ENCODE measurements at places on chromosomes 13 and 19.

DNA sequence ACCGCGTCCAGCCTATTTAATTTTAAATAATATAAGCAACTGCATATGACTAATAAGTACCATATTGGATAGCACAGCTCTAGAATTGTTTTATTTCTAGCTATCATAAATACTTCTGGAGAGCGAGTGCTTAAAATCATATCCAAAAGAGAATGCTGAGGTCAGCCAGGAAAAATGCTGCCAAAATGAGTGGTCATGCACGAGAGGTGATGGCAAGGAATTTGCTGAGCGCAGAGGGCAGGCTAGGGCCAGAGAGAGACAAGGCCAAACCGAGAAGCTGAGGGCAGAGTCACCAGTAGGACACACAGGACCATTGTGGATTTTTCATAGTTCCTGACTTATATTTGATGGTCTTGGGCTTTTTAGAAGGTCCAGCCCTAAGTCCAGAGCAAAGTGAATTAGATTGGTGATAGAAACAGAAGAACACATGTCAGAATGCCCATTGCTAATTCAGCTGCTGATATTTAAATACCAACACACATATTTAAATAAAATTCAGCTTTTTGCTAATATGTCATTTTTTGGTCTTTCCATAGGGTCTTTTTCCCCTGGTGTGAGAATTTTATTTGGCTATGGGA lies 33.6 kb upstream of the UBL3 start:
- no peak for DNase-seq

DNA sequence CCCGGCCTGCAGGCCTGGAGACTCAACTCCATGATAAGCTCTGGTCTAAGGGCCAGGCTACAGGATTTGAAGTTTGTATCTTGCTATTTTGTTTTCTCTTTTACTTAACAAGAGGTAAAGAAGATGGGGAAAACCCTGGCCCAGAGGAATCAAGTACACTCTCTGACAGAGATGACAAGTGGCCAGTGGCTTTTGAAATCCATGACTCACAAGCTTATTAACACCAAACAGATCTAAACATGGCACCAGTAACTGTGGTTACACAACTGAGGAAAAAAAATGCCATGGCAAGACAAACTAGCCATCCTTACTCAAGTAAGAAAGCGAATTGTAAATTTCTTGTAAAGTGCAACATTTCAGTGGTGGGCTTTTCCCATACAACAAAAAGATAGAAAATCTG lies 72.6 kb upstream of the SERTM1 start:
- DNase-seq, result no peak

- DNase-seq, result no peak
These were observed 35.8 kb upstream of the MEDAG start for GRCh38 chr13:30870049-30870884.

- DNase-seq, result no peak
These were observed 4.9 kb downstream of the ACP4 start for GRCh38 chr19:50794876-50795663.

DNA sequence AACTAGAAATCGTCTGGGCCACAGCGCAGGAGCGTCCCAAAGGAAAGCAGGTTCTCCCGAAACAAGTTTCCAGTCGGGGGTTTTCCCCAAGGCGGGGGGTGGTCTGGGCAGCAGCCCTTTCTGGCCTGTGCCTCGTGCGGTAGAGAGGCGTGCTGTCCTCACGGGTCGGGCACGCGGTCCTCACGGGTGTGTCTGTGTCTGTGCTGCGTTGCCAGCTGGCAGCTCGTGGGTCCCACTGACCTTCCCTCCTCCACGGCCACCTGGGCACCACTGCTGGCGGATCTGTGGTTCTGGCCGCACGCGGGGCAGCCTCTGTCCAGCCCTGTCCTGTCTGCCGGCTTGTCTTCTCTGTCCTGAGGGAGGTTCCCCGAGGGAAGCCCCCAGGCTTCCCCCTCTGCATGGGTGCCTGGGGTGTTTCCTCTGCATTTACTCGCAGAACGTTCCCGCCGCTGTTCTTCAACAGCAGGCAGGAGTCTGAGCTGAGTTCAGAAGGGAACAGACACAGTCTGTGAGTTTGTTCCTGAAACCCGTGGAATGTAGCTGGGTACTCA lies 98.2 kb upstream of the MCF2L start:
- no peak for DNase-seq

DNA sequence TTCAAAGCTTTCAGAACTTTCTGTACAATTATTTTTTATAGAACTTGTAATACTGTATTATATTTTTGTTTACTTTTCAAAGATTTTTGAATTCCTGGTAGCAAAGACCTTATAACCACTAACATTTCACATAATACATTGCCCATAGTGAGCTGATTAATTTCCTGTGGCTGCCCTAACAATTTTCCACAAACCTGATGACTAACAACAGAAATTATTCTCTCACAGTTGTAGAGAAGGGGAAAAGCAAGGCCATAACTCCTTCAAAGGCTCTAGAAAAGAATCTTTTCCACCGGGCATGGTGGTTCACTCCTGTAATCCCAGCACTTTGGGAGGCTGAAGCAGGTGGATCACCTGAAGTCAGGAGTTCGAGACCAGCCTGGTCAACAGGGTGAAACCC lies 19.1 kb downstream of the KLF12 start:
- no peak for DNase-seq

DNA sequence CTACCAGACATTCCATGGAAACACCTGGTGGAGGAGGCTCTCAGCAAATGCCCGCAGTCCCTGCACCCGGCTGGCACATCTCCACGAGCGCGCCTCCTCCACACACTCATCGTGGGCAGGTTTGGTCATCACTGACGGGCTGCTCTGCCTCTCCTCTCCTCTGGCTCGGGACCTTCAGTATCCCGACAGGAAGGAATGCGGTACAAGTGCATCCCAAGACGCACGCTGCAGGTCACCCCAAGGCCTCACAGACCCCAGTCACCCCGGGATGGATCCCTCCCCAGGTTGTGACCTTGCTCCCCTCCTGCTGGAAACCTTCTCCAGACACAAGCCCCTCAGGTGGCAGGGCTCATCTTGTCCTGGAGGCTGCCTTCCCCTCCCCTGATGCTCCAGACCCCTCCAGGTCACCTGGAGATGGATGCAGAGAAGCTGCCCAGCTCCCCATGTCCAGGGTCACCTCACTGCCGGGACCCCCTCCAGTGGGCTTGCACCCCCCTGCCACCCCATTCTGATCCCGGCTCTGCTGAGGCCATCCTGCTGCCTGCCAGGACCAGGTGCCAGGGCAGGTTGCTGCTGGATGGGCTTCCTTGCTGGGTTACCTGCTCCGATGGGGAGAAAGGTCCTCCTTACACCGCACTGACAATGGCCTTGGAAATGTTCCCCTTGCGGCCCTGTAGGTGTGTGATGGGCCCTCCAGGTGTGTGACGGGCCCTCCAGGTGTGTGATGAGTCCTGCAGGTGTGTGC lies 29.9 kb downstream of the C13orf46 start:
- no peak for DNase-seq

DNA sequence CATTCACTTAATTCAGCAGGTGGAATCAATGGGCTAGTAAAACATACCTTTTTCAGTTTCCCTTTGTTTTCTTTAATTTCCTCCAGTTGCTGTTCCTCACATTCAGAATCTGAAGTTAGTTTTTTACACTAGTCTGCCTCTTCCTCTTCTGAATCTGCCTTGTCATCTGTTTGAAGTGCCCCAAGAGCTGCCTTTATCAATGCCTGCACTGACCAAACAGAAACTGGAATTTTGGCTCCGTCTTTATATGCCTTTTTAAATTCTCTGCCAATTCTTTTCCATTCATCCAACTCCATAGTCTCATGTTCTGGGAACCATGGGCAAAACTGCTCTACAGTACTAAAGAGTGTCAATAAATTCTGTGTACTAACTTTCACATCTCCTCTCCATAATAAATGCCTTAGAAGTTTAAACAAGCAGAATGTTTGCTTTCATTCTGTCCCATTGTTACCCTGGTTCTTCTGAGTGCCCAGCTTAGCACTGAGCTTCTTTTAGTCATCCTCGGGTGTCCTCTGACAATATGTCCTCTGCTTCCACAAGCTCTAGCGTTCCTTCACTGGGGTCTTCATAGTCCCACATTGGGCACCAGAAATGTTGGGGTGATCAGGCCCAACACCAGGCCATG lies 154.2 kb downstream of the ZNF486 start:
- no peak for DNase-seq

DNA sequence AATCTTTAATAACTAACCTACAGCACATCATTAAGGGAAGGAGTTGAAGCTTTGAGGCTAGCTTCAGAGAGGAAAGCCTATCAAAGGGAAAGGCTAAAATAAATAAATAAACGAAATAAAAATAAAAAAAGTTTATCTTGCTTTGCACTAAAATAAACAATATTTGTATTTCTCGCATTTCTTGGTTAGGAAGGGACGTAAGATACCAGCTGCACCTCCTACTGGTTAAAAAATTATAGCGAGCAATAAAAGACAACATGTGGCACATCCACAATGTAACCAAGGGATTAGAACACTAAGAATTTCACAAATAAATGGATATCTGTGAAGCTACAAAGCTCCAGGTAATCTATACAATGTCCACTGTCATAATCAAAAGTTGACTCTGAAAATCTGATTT lies 194.5 kb downstream of the DACH1 start:
- DNase-seq, result no peak

- DNase-seq, result no peak
These were observed 155.1 kb downstream of the SUCLA2 start for GRCh38 chr13:47845981-47846380.

DNA sequence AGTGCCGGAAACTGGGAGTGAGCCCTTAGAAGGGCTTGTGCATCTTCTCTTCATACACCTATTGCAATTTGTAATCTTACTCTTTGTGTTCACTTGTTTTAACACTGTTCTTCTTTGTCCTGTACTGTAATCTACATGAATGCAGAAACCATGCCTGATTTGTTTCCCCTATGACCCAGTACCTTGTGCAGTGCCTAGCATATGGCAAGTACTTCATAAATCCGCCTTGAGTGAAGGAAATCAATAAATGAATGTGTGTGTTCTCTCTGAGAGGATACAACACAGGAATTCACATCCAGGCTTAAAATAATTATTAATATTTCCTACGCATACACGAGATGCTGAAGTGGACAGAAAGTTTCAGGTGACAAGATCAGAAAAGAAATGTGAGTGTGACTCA lies 172.6 kb downstream of the GPC6 start:
- DNase-seq, result no peak

DNA sequence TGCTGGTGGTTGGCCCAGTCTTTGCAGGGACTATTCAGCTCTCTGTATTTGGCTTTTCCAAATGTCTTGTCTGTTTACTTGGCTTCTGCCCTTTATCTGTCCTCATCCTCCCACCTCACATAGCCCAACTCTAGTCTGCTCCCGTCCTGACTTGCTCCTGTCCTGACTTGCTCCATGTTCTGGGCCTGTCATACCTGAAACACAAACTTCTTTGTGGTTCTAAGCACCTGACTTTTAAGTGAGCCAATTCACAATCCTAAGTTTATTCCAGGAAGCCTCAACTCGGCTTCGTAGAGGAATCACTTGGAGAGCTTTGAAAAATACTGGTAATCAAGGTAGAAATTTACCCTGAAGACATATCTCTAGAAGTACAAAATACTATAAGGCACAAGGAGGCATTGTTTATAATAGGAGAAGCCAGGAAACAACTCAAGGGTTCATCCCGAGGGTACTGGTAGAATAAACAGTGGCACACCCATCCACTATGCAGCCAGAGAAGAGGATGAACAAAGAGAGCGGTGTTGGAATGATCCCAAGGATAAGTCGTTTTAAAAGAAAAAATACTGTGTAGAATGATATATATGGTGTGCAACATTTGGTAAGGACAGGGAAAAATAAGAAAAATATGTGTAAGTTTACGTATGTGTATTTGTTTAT lies 284.5 kb downstream of the FGF14 start:
- DNase-seq, result no peak

DNA sequence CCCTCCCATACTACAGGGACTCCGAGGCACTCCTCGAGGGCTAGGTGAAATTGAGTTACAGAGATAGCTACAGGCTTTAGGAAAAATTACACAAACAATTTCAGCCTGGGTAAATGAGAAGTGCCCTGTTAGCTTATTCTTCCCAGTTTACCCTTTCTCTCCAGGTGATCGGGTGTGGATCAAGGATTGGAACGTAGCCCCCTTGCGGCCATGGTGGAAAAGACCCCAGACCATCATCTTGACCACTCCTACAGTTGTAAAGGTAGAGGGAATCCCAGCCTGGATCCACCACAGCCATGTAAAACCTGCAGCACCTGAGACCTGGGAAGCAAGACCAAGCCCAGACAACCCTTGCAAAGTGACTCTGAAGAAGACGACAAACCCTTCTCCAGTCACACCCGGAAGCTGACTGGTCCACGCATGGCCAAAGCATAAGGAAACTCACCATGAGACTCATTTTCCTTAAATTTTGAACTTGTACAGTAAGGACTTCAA lies 600.6 kb downstream of the UQCRFS1 start:
- DNase-seq, result no peak

GRCh38 chr19:53871454-53871853 lies 3.8 kb downstream of the MYADM start:
- no peak for DNase-seq

- no peak for DNase-seq
These were observed 927 bp downstream of the LPAR6 start for GRCh38 chr13:48411841-48412531.

DNA sequence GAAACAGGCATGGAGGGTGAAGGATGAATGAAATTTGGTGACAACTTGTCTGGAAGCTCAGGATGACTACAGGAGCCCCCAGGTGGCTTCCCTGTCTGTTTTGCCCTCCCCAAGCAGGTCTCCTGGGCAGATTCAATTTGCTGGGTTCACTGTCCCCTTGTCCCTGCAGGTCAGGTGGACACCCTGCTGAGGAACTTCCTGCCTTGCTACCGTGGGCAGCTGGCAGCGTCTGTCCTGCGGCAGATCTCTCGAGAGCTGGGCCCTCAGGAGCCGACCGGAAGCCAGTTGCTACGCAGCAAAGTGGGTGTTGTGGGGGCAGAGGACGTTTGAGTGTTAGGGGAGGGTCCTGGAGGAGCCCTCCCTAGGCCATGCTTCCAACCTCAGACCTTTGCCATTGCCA lies 19.1 kb downstream of the PGLS start:
- no peak for DNase-seq

GRCh38 chr13:102580552-102581169 lies 16.1 kb upstream of the TPP2 start:
- DNase-seq, result no peak

GRCh38 chr19:34662919-34663318 lies 14.0 kb downstream of the SCGB2B2 start:
- no peak for DNase-seq

DNA sequence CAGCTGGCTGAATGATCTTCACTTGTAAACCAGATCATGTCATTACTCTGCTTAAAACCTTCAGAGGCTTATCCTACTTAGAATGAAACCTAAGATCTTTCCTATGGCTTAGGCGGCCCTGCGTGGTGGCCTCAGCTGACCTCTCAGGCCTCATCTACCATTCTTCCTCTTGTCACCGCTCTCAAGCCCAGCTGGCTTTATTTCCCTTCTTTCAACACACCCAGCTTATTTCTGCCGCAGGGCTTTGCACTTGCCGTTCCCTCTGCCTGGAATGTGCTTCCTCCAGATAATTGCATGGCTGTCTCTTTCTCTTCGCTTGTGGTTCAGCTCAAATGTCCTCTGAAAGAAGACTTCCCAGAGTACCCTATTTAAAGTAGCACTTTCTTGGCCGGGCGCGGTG lies 3.6 kb upstream of the ASF1B start:
- no peak for DNase-seq

All from caudate nucleus (tissue), 63 donors.